Left cardiac atrium (tissue), 4 donors: ENCODE measurements at places on chromosomes 2 and 18.

DNA sequence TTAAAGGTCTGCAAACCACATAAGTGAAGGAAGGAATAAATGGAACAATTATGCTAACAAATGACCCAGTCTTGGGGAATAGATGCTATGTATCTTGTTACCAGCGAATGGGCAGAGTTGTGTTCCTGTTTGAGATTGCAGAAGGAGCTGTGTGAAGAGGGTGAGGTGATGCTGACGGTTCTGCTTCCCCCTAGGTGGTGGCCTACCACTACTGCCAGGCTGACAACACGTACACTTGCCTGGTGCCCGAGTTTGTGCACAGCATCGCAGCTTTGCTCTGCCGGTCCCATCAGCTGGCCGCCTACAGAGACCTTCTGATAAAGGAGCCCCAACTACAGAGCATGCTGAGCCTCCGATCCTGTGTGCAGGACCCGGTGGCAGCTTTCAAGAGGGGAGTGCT lies 111.7 kb downstream of the WDSUB1 start:
- DNase-seq = no peak

DNA sequence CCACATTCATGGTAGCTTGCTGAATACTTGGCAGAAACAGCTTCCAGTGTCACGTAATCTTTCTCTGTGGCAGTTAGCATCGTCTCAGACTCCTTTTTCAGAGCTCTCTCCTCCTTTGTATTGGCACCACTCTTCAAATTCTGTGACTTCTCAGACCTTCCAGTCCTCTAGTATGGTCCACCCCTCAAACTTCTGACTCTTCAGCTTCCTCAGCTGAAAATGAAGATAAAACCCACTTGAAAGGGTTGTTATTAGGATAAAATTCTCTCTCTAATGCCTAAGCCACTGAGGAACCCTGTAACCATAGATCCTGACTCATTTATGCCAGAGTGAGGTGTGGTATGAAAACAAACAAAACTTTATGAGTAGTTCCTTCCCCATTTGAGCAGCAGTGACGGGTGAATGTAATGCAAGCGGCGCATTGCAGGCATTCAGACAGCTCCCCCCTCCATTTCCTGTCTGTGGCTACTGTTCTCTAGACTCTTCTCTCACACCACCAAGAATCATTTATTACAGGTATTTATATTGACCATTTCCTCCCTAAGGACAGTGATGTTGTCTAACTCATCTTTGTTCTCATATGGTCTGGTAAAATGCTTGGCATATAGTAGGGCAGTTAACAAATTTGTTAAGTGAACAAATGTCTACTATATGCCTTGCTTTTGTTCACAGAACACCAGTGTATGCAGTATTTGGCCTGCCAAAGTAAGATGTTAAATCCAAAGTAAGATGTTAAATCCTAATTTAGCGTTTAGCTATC lies 35.3 kb downstream of the GALNT1 start:
- DNase-seq = peak; percentile 27

DNA sequence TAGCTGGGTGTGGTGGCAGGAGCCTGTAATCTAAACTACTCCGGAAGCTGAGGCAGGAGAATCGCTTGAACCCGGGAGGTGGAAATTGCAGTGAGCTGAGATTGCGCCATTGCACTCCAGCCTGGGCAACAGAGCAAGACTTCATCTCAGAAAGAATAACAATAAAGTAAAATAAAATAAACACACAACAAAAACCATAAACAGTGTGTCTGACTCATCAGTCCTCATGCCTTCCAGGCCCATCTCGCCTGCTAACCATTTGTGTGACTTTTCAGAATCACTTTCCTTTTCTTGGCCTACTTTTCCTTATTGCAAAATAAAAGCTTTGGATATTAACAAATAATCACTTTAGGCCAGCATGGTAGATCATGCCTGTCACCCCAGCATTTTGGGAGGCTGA lies 42.0 kb upstream of the ASXL2 start:
- no peak for DNase-seq

GRCh38 chr2:53104263-53104662 lies 663.3 kb upstream of the CHAC2 start:
- no peak for DNase-seq

DNA sequence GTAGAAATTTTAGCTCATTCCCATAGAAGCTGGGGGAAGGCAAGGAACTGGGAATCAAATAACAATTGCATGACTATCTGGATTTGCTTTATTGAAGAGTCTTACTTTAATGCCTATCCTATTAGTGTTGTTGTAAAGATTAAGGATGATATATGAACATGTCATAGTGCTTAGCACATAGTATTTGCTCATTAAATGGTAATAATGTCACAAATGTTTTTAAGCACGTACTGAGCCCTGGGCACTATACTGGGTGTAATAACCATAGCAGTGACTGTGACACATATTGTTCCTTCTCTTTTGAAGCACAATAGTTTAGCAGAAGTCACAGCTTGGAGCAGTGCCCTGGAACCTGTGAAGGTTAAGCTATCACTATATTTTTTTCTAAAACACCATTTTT lies 47.2 kb upstream of the DTNB start:
- no peak for DNase-seq

GRCh38 chr2:27572998-27573429 lies 9.8 kb upstream of the ZNF512 start:
- no peak for DNase-seq

DNA sequence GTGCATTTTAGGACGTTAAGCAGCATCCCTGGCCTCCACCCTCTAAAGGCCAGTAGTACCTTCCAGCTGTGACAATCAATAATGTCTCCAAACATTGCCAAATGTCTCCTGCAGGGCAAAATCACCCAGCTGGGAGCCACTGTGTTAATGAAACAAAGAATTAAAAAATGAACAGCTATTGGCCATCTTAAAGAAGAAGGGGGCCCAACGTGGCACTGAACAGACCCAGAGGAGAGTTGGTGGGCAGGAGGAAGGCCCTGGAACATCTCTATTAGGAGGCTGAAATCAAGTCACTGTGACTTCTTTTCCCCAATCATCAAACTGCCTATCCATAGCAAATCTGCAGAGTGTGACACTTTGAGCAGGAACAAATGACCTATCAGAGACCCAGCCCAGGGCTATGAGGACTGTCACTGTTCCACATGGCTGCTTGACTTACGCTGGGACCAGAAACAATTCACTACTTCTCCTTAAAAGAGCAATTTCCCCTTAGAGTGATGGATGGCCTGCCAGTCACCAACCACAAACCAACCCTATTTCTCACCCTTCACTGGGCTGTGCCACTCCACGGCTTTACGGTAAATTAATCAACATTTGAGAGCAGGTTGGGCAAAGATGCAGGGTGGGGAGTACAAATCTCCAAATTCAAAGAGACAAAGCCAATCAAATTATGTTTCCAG lies 35.2 kb upstream of the TEX51 start:
- DNase-seq = no peak

- no peak for DNase-seq
These were observed 27.2 kb downstream of the ACAA2 start for GRCh38 chr18:49786019-49786720.

GRCh38 chr2:215365184-215365658 lies 53.4 kb downstream of the ATIC start:
- no peak for DNase-seq

DNA sequence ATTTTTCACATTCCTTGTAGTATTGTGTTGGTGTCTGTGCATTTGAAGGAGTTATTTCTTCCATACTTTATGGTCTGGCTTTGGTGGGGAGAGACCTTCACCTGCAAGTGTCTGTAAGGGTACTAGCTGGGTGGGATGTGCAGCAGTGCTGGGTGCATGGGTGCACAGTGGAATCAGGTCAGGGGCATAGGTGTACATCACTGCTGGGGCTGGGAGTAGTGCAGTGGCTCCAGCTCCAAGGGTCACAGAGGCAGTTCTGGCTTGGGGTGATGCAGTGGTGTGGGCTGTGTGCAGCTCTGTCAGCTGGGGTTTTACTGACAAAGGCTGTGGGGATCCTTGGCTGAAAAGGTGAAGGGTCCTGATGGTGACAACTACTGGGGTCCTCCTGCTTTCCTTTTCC lies 44.8 kb downstream of the CCDC148 start:
- no peak for DNase-seq

GRCh38 chr18:3852321-3852720 lies 402.3 kb downstream of the TGIF1 start:
- DNase-seq = no peak

GRCh38 chr2:120344214-120344975 lies 1.5 kb upstream of the INHBB start:
- no peak for DNase-seq

DNA sequence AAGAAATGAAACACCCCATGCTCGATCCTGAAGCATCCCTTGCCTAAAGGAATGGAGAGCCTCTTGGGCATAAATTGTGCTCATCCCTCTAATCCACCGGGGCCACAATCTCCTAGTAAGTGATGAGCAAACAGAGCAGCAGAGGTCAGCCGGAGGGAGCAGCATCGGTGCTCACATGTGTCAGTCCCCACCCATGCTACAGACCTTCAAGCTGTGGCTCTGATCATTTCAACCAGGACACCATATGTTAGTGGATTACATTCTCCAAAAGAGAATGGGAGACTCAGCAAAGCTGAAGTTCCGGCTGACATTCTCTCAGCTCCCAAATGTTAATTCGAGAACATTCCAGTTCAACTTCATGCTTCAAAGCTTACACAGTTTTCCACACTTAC lies 75.6 kb downstream of the AAK1 start:
- no peak for DNase-seq

- DNase-seq = no peak
These were observed 189.9 kb upstream of the ATP5MC3 start for GRCh38 chr2:175371378-175371777.

DNA sequence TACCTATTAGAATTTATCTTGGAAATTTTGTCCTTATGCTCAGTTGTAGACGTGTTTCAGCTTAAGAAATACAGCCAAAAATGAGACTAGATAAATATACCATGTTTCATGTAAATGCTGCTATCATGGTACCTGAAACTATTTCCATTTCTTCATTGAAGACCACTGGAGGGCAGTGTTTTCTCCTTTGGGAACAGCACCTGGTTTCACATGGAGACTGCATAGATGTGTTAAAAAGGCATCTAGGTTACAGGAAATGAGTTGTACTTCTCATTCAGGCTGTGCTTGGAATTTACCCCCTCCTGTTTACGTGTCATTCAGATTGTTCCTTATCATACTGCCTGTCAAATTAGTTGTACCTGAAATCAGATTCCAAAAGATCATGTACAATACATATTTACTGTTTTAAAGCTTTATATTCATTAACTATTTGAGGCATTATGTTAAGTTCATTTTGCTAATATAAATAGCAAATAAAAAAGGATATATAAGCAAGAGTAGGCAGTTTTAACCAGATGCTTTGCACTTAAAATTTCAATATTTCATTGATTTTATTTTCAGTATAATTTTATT lies 57.3 kb upstream of the PSMD14 start:
- no peak for DNase-seq
